ENCODE measurements at places on chromosomes 3 and 15.

DNA sequence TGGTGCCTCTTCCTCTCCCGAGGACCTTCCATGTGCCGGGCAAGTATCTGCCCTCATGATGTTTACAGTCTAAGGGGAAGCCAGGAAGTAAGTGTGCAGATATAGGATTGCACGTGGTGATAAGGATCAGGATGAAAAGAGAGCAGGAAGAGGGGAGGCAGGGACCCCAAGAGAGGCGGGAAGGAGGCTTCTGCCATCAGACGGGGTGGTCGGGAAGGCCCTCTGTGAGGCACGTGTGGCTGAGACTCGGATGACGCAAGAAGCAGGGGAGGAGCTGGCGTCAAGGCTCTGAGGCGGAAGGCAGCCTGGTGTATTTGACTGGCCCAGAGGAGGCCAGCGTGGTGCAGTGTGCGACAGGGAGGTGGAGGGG lies 762 bp upstream of the IQSEC1 start:
- DNase-seq = no peak

DNA sequence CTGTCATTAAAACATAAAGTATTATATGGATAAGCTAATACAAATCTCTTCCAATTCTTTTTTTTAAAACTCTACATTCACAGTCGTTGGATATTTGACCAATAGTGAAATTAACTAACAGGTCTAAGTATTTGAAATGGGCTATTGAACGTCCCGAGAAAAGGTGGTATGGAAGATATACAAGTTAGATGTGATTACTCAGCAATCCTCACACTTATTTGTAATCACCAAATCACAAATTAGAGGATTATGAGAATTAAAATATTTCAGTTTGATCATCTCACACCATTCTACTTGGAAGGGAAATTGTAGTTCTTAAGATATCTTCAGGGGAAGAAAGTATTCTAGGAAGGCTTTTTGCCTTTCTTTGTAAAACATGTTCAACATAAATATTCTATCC lies 60.5 kb downstream of the GAP43 start:
- DNase-seq = no peak

DNA sequence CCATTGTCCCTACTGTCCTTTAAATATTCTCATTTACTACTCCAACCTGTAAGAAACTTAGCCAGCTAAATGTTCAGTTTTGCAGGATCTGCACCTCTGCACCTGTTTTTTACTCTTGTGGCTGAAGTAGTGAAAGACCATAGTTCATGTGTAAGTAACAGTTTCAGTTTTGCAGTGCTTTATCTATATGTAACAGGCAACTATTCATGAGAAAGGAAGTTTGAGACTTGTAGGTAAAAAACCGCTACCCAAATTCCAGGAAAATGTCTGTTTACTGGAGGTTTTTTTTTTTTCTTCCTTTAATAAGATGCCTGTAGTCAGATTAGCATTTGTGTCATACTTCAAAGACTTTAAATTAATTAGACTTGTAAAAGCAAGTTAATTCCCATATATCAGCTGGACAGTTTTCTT lies 25.4 kb upstream of the MBNL1 start:
- no peak for DNase-seq

GRCh38 chr3:57530071-57530608 lies 14.0 kb downstream of the DNAH12 start:
- no peak for DNase-seq

- DNase-seq = no peak
These were observed 10.0 kb upstream of the PAQR5 start for GRCh38 chr15:69288531-69289341.

DNA sequence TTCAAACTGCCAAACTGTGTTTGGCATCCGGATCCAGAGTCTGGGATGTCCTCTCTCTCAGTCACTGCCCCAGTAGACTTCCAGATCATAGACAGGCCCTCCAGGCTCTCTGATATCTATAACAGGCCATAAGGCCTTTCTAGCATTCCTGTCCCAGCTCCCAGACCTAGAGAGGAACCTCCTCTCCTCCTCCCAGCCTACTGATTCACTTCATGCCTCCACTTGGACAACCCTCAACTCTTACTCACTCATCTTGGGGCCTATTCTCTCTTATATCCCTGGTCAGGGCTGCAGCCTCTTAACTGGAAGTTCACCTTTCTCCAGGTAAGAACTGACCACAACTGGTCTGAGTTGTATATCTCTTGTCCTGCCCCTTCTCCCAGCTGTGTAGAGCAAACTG lies 253.7 kb upstream of the TRIM42 start:
- no peak for DNase-seq

DNA sequence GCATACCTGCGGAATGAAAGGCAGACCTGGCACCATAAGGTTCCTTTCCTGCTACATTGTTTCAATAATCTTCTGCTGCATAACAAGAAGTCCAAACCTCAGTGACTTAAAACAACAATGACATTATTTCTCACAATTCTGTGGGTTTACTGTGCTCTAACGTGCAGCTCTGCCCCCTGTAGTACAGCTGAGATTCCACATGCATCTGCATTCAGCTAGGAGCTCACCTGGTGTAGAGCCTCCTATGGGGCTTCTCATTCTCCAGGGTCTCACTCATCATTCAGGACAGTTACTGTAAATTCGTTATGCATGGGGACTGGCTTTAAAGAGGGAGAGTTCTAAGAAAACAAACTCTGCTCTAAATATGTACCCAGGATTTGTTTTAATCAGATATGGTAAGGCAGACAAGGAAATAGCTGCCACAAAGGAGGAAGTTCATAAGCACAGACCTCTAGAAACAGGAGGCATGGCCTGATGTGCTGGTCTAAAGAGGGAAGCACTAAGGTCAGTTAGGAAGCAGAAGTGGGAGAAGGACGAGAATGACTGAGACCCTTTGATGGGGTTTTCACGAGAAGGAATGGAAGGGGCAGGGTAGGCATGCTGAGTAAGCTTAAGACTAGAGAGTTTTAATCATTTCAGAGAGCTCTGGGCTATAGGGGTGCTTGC lies 347.0 kb downstream of the NEK10 start:
- peak; percentile 39 for DNase-seq

DNA sequence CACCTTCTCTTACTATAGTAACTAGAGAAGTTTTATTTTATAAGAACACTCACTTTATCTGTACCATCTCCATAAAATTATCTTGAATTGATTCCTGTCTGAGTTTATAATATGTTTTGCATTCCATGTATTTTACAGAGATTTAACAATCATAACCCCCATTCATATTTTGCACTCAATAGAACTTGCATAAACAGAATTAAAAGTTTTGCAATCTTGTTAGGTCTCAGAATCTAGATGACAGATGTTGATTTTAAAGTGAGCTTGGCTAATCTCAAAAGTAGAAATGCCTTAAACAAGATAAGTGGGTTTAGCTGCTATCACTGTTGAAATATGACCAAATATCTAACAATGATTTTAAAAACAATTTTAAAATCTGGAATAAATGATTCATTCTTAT lies 107.9 kb upstream of the EPHA6 start:
- DNase-seq = no peak

- DNase-seq = no peak
These were observed 472.9 kb upstream of the THBS1 start for GRCh38 chr15:39108021-39108420.

DNA sequence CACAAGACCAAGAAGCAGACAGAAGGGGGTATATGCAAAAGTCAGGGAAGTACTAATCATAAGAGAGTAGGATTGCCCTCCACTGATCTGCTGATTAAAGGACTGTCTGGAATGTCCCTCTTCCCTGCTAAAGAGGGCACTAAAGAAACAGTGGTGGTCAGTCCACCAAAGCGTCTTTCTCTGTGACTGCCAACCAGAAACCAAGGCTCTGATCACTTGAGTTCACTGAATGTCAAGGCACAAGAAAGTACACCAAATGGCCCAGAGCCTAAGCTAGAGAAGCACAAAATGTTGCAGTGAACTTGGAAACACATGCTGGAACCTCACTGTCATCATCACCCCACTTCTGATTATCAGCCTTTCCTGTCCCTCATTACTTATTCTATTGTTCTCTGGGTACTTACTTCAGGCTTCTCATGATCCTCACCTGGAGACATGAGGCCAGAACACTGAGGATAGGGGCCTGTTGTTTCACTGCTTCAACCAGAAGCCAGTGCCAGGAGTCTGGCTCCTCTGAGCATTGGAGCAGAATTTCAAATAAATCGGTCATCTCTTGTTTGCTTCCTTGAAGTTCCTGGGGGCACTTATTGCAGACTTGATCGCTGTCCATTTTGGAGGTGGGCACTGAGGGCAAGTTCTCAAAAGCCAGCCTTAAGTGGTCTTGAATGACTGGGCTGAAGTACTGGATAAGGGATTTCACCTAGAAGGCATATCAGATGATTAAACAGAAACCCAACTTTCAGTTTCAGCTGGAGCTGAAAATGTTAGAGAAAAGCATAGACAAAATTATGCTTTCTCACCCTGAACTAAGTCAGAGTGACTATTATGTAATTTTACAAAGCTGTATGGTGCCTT lies 58.9 kb downstream of the EIF3J start:
- no peak for DNase-seq

DNA sequence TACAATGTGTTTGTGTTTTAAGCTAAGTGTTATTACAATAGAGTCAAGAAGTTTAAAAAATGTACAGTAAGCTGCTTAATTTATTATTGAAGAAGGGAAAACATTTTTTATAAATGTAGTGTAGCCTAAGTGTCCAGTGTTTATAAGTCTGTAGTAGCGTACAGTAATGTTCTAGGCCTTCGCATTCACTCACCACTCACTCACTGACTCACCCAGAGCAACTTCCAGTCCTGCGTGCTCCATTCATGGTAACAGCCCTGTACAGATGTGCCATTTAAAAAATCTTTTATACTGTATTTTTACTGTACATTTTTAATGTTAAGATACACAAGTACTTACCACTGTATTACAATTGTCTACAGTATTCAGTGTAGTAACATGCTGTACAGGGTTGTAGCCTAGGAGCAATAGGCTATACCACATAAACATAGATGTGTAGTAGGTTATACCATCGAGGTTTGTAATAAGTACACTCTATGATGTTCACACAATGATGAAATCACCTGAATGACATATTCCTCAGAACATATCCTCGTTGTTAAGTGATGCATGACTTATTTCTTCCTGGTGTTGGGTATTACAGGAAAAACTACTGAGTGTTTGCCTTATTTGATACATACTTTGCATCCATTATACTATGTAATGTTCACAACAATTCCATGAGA lies 156.6 kb upstream of the NUDT16 start:
- no peak for DNase-seq
